ENCODE measurements at places on chromosomes 3 and 15. TPM values are rescaled to one million over a fixed set of nuclear protein-coding genes. Genes with fewer than 3 reads are reported as not detected.

GRCh38 chr3:187296058-187296457 is 4.5 kb upstream of the MASP1 start:
- no peak for DNase-seq

PLA2G4E gene
- total RNA-seq, result not detected

DNA sequence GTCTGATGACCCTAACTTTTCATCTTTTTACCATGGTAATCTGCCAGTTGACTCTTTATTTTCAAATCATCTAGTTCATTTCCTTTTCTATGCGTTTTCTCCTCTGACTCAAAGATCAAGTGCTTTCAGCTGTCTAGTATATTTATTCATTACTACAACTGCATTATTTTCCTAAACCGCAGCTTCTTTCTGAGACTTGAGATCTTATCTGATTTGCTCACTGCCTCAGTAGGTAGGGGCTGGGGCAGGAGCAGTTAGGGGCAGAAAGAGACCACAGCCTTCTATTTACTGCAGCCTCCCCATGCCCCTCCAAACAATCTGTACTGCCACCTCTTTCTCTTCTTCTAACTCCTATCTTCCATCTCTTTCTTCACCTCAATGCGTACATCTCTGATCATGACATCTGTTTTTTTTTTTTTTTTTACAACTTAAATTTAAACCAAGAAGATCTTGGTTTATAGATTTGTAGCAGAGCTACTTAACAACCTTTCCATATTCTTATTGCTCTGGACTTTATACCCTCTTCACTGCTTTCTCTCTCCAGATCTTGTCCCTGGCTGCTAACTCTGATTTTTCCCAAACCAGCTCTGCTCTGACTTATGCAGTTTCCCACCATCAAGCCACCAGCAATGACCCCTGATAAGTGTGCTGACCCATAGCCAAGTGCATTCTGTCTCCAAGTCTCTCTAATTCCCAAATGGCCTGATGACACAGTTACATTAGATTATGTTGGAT is 52.2 kb downstream of the MOBP start:
- DNase-seq, result no peak

DNA sequence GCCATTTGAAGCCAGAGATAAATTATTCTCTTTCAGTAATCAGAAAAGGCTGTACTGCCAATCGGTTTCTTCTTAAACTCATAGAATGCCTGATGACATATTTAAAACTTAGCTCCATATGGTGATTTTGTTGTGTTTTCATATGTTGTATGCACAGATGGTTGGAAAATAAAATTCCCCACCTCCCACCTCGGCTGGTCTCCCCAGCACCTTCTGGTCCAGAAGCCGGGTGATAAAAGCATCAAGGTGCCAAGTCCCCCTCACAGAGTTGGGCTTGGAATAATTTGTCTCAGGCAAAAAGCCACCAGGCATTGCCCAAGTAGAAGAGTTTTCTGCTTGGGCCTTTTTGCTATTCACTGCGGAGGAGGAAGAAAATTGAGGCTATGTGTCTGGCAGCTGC is 18.4 kb downstream of the LARS2 start:
- DNase-seq, result no peak

IGSF10 gene
- total RNA-seq, result 9.7 TPM

IL16 gene
- 4.3 TPM for total RNA-seq

EHHADH gene
- total RNA-seq, result 3.8 TPM

ULK3 gene
- total RNA-seq, result 35.8 TPM

- DNase-seq, result no peak
Measured at GRCh38 chr3:108215871-108216270, 6.4 kb downstream of the IFT57 start.

DNA sequence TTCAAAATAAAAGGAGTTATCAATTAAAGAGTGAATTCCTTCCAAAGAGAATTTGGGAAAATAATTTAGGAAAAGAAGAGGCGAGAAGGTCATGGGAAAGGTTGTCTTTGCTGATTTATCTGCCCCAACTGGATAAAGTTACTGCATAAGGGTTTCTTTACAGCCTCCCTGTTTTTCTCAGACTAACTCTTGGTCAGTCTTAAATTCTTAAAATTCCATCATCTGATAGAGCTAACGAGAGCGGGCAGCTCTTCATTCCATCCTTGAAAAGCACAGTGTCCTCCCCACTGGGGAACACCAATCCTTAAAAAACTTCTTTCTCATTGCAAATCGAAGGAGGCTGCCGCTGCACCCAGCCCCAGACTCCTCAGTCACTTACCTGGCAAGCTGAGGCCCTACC is 107.2 kb downstream of the PGPEP1L start:
- no peak for DNase-seq

HYAL3 gene
- total RNA-seq, result 9.7 TPM

DNA sequence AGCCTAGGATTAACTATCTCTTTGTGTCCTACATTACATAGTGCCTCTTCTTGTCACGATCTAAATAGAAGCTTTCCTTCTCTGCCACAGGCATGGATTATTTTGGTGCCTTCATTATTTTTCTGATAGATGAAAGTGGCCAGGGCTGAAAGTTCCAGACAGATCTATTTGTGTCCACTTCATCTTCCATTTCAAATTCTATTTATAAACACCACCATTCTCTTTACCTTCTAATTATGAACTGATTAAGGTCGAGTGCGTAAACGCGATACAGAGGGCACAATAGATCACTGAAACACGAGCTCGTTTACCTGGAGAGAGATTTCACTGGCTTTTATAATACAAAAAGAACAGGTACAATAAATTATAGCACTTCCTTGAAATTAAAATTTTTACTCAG is 105.0 kb downstream of the EDEM1 start:
- DNase-seq, result no peak

ANKRD34C gene
- 0.99 TPM for total RNA-seq

RNF7 gene
- 37.5 TPM for total RNA-seq

SOX14 gene
- total RNA-seq, result 0.39 TPM

GRCh38 chr3:115695090-115695489 is 71.8 kb downstream of the GAP43 start:
- no peak for DNase-seq
